ENCODE measurements at places on chromosomes 5 and 9. TPM values are rescaled to one million over a fixed set of nuclear protein-coding genes. Genes with fewer than 3 reads are reported as not detected.

The IL7R gene
- 0.79 TPM for total RNA-seq

The SHOC1 gene
- not detected for total RNA-seq

The FXN gene
- total RNA-seq = 29.3 TPM

The DAB2IP gene
- total RNA-seq = 11.5 TPM

The FLT4 gene
- 4.7 TPM for total RNA-seq

The PCDHB10 gene
- not detected for total RNA-seq

The CFAP157 gene
- not detected for total RNA-seq

The DMRTA1 gene
- 1.0 TPM for total RNA-seq

The INSL4 gene
- 15.8 TPM for total RNA-seq

The ENTREP1 gene
- total RNA-seq = 0.48 TPM

The IL13 gene
- total RNA-seq = not detected

The CDH6 gene
- total RNA-seq = 0.19 TPM

The KCTD16 gene
- 0.05 TPM for total RNA-seq

The NSD1 gene
- 21.6 TPM for total RNA-seq

The GABRA6 gene
- not detected for total RNA-seq

The CIZ1 gene
- 89.9 TPM for total RNA-seq

The WHRN gene
- total RNA-seq = 5.1 TPM

The ECSCR gene
- total RNA-seq = not detected

The TTC16 gene
- total RNA-seq = 0.02 TPM

The SARDH gene
- 0.09 TPM for total RNA-seq

The SPARC gene
- 16.4 TPM for total RNA-seq

The ZNF883 gene
- total RNA-seq = 0.74 TPM

The IGIP gene
- 0.96 TPM for total RNA-seq

The SHROOM1 gene
- 11.0 TPM for total RNA-seq

The OTP gene
- 0.07 TPM for total RNA-seq

The LCN9 gene
- not detected for total RNA-seq

The PBX3 gene
- total RNA-seq = 13.8 TPM

The IL9 gene
- total RNA-seq = not detected

The SH3TC2 gene
- 0.87 TPM for total RNA-seq

The PCA3 gene
- not detected for total RNA-seq

The IFNB1 gene
- total RNA-seq = not detected

The AK1 gene
- 80.0 TPM for total RNA-seq

The PCDHGA8 gene
- total RNA-seq = 0.02 TPM

The FAM163B gene
- not detected for total RNA-seq

The PLCXD3 gene
- total RNA-seq = 0.31 TPM

The HSPB3 gene
- not detected for total RNA-seq

The CNTFR gene
- 0.08 TPM for total RNA-seq

The FOXE1 gene
- total RNA-seq = 4.2 TPM

The LCN15 gene
- not detected for total RNA-seq

The MACIR gene
- total RNA-seq = 19.9 TPM

The ZNF782 gene
- total RNA-seq = 1.9 TPM

The SLC36A2 gene
- not detected for total RNA-seq

The THG1L gene
- total RNA-seq = 29.8 TPM

The PCDHGC4 gene
- not detected for total RNA-seq

The PRLR gene
- total RNA-seq = 0.13 TPM

The SH3PXD2B gene
- 16.0 TPM for total RNA-seq

The GDF9 gene
- 0.21 TPM for total RNA-seq

The CKMT2 gene
- not detected for total RNA-seq

The EQTN gene
- not detected for total RNA-seq

All from A549 treated with CpdA at 1 μM for 4 hours (cell line).